Stimulated activated CD4-positive, alpha-beta T cell treated with anti-CD3 and anti-CD28 coated beads, Interleukin-15, amount 100 ng/mL, for 1 hour (primary cell): ENCODE measurements at places on chromosomes 11 and 22.

GRCh38 chr11:2211113-2211971 is 39.7 kb upstream of the TH start:
- DNase-seq, result no peak

- DNase-seq, result no peak
Measured at GRCh38 chr11:133997554-133997953, 40.8 kb upstream of the IGSF9B start.

- DNase-seq, result no peak
Measured at GRCh38 chr11:114359342-114359741, 41.0 kb downstream of the C11orf71 start.

- no peak for DNase-seq
Measured at GRCh38 chr22:35752006-35752862, 34.6 kb downstream of the APOL5 start.

DNA sequence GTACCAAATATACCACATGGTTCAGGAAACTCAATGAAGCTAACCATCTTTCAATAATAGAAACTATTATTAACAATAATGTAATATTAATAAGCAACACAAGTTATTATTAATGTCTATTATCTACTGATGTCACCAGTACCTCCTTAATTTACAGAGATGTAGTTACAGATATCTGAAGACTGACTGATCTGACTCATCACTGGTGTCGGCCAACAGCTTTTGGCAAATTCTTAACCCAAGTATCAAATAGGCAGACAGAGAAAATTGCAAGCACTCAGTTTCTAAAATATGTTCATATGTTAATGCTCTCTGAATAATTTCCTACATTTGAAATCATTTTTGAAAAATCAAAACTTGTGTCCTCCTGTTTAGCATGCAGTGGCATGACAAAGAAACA is 100.4 kb upstream of the DDI1 start:
- no peak for DNase-seq

DNA sequence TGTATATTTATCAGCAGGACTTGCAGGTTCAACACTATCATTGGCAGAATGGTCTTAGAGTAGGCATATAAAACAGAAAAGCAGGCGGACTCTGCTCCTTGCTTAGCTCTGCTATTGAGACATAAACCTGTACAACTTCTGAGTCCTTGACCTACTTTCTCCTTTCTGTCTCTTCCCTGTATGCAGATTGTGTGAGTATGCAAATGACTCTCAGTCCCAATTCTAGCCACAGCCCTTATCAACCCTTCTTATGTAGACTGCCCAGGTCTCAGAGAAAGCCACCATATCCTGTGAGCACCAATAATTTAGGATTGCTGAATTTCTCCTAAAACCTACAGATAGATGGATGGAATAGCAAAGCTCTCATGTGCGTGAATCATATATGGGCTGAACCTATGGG is 367.6 kb upstream of the DDI1 start:
- no peak for DNase-seq

DNA sequence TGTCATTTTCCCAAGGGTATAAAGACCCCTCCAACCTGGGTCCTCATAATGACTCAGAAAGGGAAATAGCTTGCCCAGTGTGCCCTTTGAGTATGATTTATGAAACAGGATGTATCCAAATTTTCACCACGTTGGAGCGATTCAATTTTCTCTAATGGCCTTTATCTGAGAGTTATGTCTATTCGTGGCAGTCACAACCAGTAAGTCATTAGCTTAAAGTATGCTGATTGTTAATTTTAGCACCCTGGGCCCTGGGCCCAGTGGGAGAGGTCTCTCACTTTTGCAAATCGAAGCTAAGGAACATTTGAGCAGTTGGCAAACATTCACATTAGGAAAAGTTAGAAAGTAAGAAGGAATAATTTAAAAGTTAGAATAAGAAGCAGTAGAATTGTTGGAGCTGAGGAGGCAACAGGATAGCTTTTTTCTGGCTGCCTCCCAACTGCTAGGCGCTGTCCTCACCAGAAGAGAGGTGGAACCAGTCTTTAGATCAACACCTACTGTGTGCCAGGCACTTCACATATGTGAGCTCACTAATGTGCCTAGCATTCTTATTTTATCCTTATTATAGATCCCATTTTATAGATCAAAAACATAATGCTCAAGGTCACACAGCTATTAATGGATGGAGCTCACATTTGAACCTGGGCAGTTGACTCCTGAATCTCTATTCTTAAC is 24.5 kb downstream of the INSC start:
- DNase-seq, result no peak

- DNase-seq, result no peak
Measured at GRCh38 chr11:26782220-26782965, 60.5 kb upstream of the SLC5A12 start.

DNA sequence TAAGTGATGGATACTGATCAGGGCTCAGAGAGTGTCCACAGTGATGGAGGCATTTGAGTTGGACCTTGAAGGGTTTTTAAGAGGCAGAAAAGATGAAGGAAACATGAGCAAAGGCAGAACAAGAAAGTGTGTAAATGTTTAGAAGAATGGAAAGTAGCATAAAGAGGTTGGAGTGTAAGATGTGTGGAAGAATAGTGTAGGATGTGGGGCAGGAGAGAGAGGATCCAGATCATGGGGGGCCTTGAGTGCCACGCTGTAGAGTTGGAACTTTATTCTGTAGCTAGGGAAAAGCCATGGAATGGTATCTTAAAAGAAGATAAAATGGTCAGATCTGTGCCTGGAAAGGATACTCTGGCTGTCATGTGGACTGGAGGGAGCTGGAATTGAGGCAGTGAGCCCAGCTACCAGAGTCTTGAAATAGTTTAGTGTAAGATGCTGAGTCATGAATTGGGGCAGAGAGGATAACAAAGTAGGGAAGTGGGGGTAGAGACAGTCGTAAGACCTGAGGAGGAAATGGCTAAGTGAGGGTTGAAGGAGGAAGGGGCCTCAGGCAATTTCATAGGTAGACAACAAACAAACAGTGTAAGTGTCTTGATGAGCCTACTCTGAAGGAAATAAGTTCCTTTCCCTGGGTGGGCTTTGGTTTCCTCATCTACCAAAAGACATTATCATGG is 6.7 kb downstream of the KCNE3 start:
- no peak for DNase-seq

DNA sequence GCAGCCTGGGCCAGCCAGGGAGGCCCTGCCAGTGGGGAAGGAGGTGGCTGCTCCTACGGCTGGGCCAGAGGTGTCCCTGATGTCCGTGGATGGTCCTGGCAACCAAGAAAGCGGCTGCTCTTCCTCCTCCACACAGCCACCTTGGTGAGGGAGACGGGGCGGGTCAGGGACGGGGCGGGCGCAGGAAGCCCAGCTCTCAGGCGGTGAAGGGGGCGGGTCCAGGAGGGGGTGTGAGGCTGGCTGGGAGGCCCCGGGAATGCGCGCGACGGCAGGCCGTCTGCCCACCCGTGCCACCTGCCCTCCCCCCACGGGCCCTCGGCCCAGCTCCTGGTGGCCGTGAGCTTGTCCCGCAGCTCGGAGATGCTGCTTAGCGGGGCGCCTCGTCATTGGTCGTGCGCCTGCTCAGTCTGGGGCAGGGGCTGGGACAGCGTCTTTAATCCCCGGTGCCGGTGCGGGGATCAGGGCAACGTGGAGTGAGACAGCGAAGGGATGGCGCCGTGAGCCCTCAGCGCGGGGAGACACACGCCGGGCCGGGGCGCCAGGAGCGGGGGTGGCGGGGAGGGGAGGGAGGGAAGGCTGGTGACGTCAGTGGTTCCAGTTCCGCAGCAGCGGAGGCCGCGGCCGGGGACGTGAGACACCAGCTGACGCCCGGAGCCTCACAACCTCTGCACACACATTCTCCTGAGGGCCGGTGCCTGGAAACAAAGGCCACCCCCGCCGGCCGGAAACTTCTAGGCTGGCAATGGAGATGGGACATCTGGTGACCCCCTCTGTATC is 6.7 kb upstream of the BRSK2 start:
- peak; percentile 55 for DNase-seq

GRCh38 chr22:50207383-50208140 is 6.8 kb downstream of the SELENOO start:
- no peak for DNase-seq

- no peak for DNase-seq
Measured at GRCh38 chr11:12694183-12694531, 19.9 kb downstream of the TEAD1 start.

- no peak for DNase-seq
Measured at GRCh38 chr11:105948918-105949590, 73.0 kb downstream of the MSANTD4 start.

GRCh38 chr11:614021-614622 is 1.6 kb downstream of the IRF7 start:
- DNase-seq, result no peak

- DNase-seq, result no peak
Measured at GRCh38 chr11:128533472-128533871, 53.9 kb downstream of the ETS1 start.

DNA sequence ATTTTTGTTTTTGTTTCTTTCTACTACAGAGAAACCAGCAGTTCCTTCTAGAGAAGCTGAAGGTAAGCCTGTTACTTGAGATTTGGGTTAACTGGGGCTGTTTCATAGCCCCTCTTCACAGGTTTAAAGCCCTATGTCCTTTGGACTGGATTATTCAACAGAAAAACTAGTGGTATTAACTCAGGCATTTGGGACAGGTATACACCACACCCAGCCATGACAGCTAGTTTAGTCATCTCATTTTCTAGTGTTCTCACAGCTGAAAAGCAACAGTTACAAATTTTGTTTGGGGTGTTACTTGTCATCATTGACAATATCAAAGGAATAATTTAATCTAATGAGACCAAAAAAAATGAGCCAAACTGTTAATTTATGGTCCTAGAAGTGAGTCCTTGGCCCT is 14.0 kb downstream of the LAYN start:
- DNase-seq, result no peak

DNA sequence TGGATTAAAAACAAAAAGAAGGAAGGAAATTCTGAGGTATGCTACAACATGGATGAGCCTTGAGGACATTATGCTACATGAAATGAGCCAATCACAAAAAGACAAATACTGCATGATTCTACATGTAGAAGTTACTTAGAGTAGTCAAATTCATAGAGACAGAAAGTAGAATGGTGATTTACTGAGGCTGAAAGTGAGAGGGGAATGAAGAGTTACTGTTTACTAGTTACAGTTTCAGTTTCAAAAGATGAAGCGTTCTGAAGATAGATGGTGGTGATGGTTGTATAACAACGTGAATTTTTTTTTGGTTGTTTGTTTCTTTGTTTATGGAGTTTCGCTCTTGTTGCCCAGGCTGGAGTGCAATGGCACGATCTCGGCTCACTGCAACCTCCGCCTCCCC is 9.5 kb downstream of the OR5P2 start:
- DNase-seq, result no peak

- DNase-seq, result no peak
Measured at GRCh38 chr11:66863428-66864125, 6.7 kb downstream of the LRFN4 start.

DNA sequence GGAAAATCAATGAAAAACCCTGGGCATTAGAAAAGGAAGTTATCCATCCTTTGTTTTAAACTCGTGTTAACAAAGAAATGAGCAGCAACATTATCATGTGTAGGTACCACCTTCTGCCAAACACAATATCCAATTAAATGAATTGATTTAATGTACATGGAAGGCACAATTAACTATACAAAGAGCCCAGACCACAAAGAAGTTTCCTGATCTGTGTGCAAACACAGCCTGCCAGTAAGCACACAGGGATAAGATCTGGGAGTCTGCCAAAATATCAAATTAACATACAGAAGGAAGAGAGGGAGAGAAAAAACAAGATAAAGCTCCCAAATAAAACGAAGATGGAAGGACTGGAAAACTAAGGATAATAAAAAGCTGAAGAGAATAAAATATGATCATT is 54.1 kb upstream of the SLC25A1 start:
- DNase-seq, result no peak

GRCh38 chr22:29224121-29224858 is 18.6 kb downstream of the EMID1 start:
- DNase-seq, result no peak

- no peak for DNase-seq
Measured at GRCh38 chr11:130211781-130212401, 52.3 kb downstream of the ST14 start.

- no peak for DNase-seq
Measured at GRCh38 chr22:40979871-40980270, 28.7 kb downstream of the RBX1 start.

GRCh38 chr11:61783717-61784505 is 8.5 kb downstream of the TMEM258 start:
- DNase-seq, result no peak

- DNase-seq, result no peak
Measured at GRCh38 chr11:67255864-67256263, 10.4 kb upstream of the GRK2 start.

- no peak for DNase-seq
Measured at GRCh38 chr11:14258221-14258935, 100.6 kb downstream of the RRAS2 start.

DNA sequence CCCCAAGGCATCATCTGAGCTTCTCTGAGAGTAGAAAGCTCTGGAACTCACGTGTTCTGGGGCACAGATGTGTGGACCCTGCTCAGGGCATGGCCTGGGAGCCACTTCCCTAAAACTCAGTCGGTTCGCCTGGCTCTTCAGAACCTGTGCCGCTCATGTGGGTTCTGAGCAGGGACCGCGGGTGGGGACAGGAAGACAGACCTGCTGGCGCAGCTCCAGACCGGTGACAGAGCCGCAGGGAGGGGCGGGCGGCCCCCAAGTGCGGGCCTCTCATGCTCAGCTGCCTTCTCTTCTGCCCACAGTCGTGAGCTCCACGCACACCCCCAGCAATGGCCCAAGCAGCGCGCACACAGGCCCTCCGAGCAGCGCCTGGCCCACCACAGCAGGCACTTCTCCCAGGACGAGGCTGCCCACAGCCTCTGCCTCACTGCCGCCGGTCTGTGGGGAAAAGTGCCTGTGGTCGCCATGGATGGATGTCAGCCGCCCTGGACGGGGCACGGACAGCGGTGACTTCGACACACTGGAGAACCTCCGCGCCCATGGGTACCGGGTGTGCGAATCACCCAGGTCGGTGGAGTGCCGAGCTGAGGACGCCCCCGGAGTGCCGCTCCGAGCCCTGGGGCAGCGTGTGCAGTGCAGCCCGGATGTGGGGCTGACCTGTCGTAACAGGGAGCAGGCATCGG is 24.2 kb downstream of the MUC5AC start:
- DNase-seq, result no peak

DNA sequence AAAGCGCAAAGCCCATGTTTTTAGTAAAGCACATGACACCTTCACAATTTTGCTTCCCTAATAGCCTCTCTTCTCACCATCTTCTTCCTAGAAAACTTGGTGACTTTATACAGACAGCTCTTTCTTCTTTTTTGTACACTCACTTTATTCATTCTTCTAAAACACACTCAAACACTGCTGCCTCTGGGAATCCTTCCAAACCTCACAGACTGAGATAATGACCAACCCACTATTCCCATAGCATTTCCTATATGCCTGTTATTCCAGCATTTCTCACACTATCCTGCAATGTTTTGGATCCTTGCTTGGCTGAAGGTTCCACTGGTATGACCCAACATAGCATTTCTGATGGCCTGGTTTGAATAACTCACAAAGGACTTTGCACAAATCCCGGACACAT is 442.1 kb upstream of the CCDC90B start:
- DNase-seq, result no peak

- DNase-seq, result no peak
Measured at GRCh38 chr11:117679461-117679860, 117.6 kb downstream of the DSCAML1 start.
